IMR-90 (cell line): ENCODE measurements at places on chromosomes 3 and 15. TPM values are rescaled to one million over a fixed set of nuclear protein-coding genes. Genes with fewer than 3 reads are reported as not detected.

DNA sequence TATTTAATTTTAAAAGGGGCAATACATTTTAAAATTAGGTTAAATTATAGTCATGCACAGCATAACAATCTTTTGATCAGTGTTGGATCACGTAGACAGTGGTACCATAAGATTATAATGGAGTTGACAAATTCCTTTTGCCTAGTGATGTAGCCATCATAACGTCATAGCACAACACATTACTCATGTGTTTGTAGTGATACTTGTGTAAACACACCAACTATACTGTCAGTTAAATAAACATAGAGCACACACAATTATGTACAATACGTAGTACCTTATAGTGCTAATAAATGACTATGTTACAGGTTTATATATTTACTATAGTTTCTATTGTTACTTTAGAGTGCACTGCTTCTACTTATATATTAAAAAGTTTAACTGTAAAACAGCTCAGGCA lies 31.2 kb downstream of the FOXB1 start:
- H3K4me1 ChIP-seq = no peaks in the 10 kb centered on the region
- no peak overlapping the region for H3K4me3 ChIP-seq
- peaks cover 3% of the 10 kb centered on the region for H3K27me3 ChIP-seq
- DNase-seq = no peak
- no peaks in the 10 kb centered on the region for H3K36me3 ChIP-seq

DNA sequence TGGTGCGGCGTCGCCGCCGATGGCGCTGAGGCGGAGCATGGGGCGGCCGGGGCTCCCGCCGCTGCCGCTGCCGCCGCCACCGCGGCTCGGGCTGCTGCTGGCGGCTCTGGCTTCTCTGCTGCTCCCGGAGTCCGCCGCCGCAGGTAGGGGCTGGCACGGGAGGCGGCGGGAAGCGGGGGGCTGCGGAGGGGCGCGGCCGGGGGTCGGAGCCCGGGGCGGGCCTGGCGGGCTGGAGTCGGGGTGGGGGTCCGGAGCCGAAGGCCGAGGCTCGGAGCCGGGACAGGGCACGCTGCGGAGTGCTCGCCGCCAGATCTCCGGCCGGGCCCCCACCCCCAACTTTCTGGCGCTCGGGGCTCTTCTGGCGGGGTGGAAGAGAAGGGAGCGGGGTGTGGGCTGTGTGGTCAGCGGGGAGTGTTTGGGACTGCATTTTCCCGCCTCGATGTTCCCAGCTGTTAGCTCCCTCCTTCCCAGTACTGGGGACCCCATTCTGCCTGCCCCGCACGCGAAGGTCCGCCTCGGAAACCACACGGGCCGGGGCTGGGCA lies 299 bp downstream of the TYRO3 start:
- H3K4me3 ChIP-seq = peak overlapping the region; percentile 62
- H3K4me1 ChIP-seq = peaks cover 27% of the 10 kb centered on the region
- H3K27me3 ChIP-seq = no peaks in the 10 kb centered on the region
- H3K36me3 ChIP-seq = no peaks in the 10 kb centered on the region; the same call in 1 of the 2 replicates

DNA sequence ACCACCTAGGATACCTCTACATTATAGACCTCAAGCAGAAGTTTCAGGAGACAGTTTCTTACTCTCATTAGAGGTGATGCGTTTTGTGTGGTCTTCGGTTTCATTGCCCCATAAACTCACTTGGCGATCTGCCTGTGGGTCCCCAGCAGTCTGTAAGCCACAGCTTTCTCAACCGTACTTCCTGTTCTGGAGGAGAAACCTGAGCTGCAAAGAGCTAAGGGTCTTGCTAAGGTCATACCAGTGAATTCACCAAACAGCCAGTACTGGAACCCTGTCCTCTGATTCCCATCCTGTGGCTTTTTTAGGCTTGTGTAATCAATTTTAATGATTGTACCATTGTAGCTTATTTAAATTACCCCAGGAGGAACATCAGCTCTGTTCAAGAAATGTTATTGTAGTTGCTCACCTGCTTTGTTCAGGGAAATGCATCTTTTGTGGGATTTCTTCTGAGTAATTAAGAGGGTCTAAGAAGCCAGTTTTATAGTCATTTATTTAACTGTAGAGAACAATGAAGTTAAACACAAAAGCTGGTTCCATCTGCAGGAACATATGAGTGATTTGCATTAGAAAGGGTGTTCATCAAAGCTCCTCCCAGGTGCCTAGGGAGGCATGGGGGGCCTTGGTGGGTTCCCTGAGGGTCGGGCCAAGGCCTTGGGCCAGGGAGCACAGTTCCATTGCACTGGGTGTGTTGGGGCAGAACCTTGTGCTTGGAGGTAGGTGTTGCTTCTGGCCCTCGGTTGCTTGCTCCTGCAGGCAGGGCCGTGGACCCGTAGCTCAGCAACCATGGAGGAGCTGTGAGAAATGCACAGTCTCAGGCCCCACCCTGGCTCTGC lies 69.6 kb downstream of the APBA2 start:
- peak overlapping the region; percentile 11; the same call in 1 of the 2 replicates for H3K27ac ChIP-seq
- H3K4me1 ChIP-seq = peaks cover 10% of the 10 kb centered on the region
- DNase-seq = peak; percentile 69
- H3K4me3 ChIP-seq = no peak overlapping the region

DNA sequence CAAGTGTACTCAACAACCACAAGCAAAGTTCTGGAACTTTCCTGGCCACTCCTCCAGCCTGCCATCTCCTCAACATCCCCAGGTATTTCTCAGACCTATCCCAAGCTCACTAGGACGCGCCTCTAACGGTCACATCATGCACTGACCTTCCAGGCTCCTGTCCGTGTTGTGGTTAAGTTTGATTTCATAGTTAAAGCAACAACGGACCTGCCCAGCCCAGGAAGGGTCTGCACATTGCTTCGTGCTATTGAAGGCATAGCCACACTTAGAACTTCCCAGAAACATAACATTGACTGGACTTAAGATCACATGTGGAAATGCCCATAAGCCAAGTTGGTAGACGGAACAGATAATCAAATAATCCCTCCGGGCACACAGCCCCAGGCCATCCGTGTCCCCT lies 85.1 kb downstream of the OCA2 start:
- H3K36me3 ChIP-seq = no peaks in the 10 kb centered on the region
- no peak overlapping the region for H3K27ac ChIP-seq
- H3K27me3 ChIP-seq = no peaks in the 10 kb centered on the region
- no peaks in the 10 kb centered on the region for H3K4me1 ChIP-seq
- no peak overlapping the region for H3K4me3 ChIP-seq

GRCh38 chr15:55289011-55289745 lies 435 bp downstream of the RAB27A start:
- H3K4me1 ChIP-seq = no peaks in the 10 kb centered on the region
- peak overlapping the region; percentile 68 for H3K4me3 ChIP-seq
- peak overlapping the region; percentile 87 for H3K27ac ChIP-seq
- H3K27me3 ChIP-seq = no peaks in the 10 kb centered on the region

DNA sequence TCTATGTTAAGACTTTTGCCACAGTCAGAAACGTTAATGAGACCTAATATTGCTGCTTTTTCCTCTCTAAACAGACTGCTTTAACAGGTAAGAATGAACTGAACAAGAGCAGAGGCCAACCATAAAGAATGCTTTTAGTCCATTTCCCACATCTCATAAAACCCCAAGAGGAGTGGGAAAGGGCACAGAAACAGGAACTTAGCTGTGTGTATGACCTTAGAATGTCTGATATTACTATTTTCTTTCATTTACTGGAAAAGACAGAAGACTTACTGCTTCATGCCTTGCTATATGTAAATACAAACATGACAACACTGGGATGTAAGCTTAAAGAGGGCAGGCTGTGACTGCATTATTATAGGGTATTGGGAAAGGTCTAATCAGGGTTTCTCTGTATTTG lies 115.0 kb downstream of the ISL2 start:
- DNase-seq = no peak
- no peaks in the 10 kb centered on the region for H3K36me3 ChIP-seq
- no peak overlapping the region for H3K27ac ChIP-seq
- H3K4me3 ChIP-seq = no peak overlapping the region

DNA sequence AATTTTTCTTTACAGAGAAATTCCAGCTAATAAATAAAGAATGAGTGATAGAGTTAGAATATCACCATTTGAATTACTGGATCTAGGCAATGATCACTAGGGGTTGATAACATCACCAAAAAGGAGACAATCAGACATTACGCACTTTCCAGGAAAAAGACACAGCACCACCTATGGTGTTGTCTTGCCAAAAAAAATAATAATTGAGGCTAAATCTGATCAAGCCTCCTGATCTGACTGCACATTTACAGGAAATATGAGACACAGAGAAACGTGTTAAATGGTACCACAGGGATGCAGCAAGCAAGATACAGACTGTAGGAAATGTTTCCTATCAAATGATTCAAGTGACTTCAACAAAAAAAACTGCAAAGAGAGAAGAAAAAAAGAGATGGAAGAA lies 92.8 kb downstream of the EOMES start:
- peaks cover 2% of the 10 kb centered on the region for H3K4me1 ChIP-seq
- H3K36me3 ChIP-seq = no peaks in the 10 kb centered on the region
- DNase-seq = no peak
- H3K27me3 ChIP-seq = no peaks in the 10 kb centered on the region
- no peak overlapping the region for H3K4me3 ChIP-seq

PIK3CB gene
- total RNA-seq = 6.3 and 7.5 TPM in 2 replicates

FSTL1 gene
- total RNA-seq = 1,097 and 1,642 TPM in 2 replicates

CLDN1 gene
- 4.7 and 7.2 TPM in 2 replicates for total RNA-seq
